ENCODE measurements at places on chromosomes 13 and 19.

DNA sequence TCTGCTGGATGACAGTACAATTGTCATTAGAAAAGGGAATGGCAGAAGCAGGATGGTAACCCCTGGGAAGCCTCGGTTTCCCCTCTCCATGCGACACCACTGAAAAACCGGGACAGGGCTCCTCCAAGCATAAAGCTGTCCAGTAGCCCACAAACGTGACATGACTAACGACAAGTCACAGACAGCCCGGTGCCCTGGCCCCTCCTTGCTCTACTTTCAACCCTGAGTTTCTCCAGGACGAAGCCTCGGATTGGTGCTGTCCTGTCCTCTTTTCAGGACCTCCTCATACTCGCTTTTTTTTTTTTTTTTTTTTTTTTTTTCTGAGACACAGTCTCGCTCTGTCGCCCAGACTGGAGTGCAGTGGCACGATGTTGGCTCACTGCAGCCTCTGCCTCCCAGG, 16.3 kb downstream of the DPP9 start:
- no peak for DNase-seq

DNA sequence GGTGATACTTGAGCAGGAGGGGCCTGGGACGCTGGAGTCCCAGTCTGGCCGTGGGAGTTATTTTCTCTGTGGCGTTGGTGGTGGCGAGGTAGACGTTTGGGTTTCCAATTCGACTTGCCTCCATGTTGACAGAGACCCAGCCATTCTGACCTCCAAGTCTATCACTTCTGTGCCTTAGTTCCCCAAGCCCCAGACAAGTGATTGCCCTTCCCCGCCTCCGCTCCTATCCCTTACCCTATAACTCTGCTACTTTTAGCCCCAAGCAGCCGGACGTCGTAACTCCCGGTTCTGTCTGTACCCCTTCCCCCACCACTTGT, 549 bp downstream of the TIMM50 start:
- no peak for DNase-seq

DNA sequence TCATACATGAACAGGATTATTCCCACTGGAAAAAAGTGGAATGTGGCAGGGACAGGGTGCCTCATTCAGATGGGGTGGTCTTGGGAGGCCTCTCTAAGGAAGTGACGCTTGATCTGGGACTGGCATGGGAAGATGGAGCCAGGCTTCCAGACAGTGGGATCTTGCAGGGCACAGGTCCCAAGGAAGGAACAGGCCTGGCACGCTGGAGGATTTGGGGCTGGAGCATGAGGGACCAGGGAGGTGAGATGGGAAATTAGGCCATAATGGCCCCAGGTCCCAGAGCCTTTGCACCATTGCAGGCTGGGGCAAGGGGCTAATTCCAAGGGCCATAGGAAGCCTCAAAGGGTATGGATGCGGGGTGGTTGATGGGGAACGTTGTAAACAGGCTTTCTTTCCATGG, 9.2 kb downstream of the ZNF536 start:
- DNase-seq: no peak

GRCh38 chr19:17135001-17135853, 59.6 kb downstream of the MYO9B start:
- peak; percentile 96 for DNase-seq

DNA sequence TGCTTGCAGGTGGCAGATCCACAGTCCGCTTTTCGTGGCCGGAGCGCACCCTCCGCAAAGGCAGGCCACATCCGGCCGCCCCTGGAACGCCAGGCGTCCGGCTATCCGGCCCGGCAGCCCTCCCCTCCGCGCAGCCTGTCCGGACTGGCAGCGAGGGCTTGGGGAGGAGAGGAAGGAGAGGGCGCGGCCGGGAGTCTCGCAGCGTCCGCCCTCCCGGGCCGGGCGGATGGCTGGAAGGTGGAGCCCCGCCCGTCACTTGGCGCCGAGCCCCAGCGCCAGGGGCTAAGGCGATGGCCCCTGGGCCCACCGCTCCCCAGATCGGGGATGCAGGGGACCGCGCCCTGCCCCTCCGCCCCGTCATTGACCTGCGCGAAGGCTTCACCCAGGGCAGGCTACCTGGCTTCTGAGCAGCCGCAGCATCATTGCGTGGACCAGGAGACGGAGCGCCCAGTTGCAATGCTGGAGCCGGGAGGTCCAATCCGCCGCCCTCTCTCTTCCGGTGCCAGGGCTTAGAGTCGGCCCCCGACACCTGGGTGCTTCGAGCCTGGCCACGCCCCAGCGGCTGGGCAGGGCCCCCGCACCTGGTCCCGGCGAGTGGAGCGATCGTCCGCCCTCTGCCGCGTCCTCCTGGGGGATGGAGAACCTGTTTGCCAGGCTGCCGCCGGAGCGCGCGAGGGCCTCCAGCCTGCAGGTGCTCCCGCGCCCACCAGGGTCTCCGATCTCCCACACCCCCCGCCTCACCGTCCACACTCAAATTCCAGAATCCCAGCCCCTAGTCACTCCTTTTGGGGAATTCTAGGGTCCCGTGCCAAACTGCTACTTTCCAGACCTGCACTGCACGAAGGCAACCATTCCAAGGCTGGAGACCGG, at the start of gene FUT1:
Gene FUT1, minus strand, starts transcription at position 146 of the 870 bp plus-strand sequence. CDS start 1,360 bp downstream, outside the sequence.
- peak; percentile 72 for DNase-seq

DNA sequence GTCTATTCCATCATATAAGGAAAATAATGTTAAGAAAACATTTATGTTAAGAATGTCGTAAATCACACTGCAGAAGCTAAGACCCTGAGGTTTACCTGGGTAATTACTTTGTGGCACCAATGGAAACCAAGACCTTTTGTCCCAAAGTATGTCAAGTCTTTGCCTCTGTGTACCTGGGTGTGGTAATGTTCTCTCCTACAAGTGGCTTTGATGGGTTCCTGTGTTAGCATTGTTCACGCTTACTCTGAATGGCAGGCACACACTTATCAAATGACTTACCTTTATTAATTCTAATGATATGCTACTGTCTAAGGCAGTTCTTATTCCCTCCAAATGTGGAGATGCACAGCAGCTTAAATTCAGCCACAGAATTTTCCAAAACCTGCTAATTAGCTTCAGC, 206.1 kb downstream of the KCTD12 start:
- no peak for DNase-seq

DNA sequence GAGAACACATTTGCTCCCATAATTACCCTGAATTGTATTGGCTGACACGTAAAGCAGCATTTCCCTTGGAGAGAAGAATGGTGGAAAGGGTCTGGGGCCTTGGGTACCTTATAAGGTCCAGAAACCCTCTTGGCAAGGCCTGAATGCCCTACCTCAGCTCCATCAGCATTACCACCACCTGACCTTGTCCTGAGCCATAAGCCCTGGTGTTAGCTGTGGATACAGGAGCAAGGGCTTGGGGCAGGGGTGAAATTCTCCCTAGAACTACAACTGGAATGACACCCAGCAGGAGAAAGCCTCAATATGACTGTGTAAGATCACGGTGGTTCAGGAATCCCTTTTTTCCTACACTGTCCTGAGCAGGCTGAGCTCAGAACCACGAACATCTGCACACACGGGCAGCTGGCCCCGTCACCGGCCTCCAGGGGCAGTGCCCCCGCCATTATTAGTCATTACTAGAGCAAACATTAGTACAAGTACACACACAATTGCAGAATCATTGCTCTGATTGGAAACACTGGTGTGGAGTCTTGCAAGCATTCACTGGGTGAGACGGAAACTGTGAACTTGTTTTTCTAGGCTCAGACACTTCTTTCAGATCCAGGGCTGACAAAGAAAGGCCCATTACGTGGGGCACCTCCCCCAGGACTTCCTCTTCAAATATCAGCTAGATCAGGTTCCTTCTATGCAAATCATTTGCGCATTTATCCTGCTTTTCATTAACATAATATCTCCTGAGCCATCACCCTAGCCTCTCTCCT, 26.8 kb upstream of the MTIF3 start:
- DNase-seq: no peak

- no peak for DNase-seq
These were observed 17.2 kb downstream of the KCNC3 start for GRCh38 chr19:50311723-50312635.

DNA sequence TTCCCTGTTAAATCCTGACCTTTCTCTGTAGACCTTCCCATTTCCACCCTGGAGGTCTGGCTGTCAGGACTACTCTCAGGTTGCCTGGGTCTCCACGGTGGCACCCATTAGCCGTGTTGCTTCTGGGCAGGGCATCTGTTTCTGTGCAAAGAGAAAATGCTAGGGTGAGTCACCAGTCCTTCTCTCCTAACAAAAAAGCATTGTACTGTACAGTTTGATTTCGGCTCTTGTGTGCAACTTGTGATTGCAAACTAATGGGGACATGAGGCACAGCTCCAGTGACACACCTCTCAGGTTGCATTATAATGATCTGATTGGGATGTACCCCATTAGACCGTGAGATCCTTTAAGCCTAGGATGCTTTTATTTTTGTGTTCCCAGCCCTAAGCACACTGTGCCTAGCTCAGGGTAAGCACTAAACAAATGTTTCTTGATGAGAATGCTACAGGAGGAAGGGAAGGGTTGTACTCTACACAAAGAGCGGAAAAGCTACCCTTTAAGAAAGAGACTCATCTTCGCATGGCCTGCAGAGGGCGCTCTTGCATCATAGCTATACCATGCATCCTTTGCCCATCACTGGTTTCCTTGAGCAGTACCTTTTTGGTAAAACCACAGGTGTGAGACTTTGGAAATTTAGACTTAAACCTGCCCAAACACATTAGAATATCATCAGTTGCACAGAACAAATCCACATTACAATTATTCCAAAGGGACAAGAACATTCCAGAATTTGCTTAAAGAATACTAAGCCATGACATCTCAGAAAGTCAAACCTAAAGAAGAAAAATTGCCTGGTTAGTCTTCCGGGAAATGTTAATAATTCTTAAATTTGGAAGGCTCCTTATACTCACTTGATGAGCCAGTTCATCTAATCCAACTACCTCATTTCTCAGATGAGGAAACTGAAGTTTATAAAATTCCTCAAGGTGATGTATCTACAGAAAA, 20.3 kb upstream of the TRIM13 start:
- peak; percentile 79 for DNase-seq

DNA sequence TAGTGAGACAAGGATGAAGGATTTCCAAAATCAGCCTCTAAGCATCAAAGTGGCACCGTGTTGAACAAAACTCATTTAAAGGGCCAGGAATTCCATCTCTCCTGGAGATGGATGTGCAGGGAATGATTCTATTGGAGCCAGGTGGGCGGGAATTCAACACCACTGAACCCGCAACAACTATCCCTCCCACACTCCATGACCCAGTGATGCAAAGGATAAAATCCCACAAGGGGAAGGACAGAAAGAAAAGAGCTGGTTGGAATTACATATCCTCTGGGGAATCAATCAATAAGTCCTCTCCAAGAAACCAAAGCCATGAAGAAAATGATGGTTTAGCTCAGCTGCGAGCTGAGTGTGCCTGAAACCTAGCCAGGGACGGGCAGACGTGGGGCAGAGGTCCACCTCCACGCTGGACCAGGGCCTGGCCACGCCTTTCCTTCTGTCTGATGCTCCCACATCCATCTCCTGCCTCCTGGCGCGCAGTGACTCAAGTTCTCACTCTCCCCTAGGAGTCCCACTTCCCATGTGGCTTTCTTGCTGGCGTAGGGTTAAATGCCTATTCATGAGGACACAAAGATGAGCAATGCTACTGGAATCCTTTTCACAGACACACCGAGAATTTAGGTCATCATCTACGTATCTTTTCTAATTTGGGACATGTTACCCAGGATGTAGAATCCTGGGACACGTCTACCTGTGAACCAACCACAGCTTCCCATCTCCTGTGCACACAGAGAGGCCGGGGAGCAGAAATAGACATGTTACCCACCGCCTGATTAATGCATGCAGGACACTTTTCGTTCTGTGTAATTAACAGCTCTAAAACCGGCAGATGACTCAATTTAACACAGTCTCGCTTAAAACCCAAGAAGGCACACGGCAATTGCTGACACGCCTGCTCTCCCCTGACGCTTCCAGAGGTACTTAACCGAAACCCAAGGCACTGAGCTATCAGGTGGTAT, 48.6 kb downstream of the PEPD start:
- no peak for DNase-seq

DNA sequence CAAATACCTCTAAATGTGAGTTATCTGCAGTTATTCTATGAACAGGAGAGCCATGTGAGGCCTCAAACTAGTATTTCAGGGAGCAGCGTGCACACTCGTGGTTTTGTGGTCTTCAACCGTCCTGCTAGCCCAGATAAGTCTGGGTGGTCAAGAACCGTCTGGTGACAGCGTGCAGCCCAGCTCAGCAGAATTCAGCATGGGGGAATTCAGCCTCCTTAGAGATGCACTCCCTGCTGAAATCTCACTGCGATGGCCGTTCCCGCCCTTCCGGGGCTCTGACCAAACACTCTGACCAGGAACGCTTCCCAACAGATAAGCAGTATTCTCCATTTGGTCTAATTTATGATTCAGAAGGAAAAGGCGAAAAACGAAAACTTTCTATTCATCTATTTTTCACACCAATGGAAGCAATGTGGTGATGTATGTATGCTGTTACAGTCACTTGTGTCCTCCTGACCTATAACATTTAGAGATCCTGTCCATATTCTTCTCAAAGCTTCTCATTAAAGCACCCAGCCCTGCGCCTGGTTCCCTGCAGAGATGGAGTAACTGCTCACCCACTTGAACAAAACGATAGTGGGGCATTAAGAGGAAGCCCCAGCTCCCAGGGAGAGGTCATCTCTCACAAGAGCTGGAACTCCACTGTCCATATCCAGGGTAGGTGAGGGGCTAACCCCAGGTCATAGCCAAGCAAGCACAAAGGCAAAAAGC, 2.9 kb downstream of the ANKRD27 start:
- DNase-seq: no peak

- DNase-seq: no peak
These were observed 1.7 kb downstream of the FCGRT start for GRCh38 chr19:49514151-49514550.

DNA sequence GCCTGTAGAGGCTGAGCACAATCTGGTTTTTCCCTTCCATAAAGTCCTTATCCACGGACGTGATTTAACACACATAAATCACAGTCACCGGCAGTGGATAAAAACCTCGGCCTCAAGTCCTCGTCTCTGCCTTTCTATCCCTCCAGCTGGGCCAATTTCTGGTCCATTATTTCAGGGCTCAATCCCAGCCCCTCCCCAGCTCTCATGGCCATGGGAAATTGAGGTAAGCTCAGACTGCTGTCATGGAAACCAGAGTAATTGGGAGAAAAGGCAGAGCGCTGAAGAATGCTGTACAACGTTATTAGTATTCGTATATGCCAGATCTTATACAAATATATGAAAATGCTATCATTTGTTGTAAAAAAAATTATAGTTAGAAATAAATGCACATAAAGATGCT, 86.2 kb upstream of the USP29 start:
- DNase-seq: no peak

- DNase-seq: no peak
These were observed 963 bp upstream of the FPR3 start for GRCh38 chr19:51793994-51794393.

GRCh38 chr13:100125946-100126345, 37.1 kb downstream of the PCCA start:
- DNase-seq: no peak
